ENCODE measurements at places on chromosomes 1 and 21.

- DNase-seq = no peak
These were observed 18.1 kb downstream of the JAM2 start for GRCh38 chr21:25657140-25657539.

- DNase-seq = peak; percentile 78
These were observed 94.6 kb downstream of the STUM start for GRCh38 chr1:226643177-226643576.

GRCh38 chr1:54959241-54959640 is 21.2 kb upstream of the TMEM61 start:
- DNase-seq = no peak

DNA sequence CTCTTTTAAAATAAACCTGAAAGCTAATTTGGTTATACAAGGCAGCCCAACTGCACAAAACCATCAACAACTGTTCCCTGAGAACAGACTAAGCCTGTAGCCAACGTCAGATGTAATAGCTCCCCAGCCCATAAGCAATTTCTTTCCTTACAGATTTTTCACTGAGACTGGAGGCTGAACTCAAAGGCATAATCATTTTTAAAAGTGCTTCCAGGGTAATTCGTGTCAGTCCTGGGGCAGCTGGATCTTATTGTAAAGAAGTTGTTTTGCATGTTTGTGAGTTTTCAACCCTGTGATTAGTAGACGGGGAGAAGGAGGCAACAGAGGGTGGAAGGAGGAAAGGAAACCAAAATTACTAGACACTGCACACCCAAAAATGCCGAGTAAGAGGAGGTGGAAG is 3.2 kb downstream of the DPT start:
- no peak for DNase-seq

DNA sequence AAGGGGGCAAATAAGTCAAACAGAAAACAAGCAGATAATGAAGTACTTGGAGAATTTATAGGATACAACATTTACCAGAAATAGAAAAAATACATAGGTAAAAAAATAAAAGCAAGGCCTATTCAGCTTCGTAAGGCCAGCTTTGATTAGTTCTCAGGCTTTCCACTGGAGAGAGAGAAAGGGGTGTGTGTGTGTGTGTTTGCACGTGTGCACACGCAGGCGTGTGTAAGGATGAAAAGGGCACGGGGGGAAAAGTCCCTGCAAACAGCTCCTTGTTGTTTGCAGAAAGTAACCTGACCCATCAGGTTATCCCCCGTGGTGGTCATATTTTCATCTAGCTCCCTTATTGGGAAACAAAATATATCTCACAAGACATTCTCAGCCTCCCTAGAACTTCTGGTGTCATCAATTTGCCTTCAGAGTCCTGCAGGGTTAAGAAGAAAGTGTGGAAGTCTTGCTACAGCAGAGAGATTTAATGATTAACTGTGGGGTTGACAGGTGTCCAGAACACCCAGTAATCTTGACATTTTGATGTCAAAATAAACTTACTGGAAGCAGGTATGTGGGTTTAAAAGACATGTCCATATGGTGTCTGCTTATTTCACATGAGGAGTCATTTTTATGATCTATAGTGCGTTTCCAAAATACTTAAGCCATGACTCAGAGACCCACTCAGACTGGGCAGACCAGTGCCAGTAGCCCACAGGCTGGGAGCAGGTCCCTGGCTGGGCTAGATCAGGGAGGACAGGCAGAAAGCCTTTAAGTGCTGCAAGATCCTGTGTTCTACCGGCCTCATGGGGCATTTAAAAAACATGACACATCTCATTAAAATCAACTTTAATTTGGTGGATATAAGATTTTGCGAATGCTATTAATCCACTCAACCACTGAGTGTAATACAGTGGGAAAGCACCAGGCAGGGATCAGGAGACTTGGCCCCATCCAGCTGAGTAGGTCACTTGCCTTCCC is 487.6 kb upstream of the CAMK1G start:
- no peak for DNase-seq

- DNase-seq = peak; percentile 98
These were observed at the start of gene NUF2 for GRCh38 chr1:163321311-163322305. NUF2 (plus strand) TSS chr1:163321954; CDS start chr1:163326052, 4,098 bp downstream.

All from activated CD4-positive, alpha-beta T cell treated with anti-CD3 and anti-CD28 coated beads, Interleukin-2, amount 50 U/mL, for 48 hours (primary cell).